ENCODE measurements at places on chromosomes 5 and 9. TPM values are rescaled to one million over a fixed set of nuclear protein-coding genes. Genes with fewer than 3 reads are reported as not detected.

Gene CMYA5
- total RNA-seq = under 0.01 TPM

- no peak for DNase-seq
These were observed 72.6 kb downstream of the SYK start for GRCh38 chr9:90874194-90874593.

DNA sequence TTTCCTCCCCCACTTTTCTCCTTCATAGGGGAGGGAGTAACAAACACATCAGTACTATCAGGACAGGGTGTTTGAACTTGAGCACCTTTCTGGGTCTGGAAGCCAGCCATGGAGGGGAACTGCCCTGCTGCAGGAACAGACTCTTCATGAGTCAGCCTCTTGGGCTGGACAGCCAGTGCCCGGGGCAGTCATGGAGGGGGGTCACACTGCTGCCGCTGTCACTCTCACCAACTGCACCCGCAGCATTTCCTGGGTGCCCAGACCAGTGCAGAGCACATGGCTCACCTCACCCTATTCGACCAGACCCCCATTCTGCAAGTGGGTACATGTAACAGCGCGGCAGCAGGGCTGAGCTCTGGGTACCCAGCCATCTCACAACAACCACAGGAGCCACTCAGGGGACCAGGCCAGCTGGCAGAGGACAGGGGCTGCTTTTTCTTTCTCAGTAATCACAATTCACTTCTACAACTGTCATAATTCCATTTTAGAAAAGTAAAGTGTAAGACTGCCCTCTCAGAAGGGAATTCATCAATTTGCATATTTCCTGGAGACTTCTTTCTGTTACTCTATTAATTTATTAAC lies 118.4 kb downstream of the CTNND2 start:
- no peak for DNase-seq

DNA sequence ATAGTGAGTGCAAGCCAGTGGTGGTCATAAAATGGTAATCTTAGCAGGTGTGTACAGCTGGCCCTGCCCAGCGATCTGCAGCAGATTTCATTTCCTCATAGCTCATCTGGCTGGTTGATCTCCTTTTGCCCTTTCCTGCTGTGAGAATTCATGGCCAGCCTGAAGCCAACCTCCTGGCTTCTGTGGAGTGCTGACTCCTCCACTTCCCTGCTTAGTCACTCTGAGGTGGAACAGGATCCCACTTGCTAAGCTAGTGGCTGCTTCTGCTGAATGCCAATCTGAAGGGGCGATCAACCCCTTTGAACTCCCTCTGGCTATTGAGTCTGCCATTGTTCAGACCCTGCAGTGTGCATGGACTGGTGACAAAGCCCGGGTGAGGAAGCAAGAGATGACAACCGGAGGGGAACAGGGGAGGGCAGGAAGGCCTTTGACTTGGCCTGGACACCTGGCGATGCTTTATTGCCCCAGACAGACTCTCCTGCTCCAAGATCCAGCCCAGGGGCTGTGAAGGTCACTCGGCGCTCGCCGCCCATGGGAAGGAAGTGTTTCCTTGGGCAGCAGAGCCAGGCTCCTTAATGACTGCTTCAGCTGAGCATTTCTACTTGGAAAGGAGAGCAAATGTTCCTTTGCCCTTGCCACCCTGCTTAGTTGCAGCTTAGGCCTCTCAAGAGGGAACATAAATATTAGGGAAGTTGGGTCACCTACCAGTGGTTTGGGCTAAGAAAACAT lies 341.1 kb downstream of the ZSWIM6 start:
- no peak for DNase-seq

DNA sequence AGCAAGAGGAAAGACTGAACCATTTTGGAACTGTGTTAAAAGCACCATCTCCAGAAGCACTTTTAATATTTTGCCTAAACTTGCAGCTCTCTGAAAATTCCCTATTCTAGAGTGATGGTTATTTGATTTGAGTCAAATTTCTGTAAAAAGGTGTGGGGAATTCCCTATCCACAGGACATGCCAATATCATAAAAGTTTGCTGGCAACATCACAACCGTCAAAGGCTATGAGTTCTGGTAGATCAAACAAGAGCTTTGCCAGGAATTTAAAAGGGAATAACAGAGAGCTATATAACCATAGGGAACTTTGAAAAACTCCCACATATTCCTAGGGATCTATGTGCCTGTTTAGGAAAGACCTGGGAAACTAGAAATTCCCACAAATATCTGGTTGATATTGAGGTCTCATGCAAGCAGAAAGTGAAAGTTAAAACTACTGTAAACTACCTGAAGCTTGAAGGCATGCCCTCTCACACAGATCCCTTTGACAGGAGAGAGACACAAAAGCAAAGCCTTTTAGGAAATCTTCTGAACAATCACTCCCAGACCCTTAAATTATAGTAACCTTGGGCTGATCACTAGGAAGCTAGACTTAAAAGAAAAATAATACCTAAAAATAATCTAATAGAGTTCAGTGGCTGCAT lies 549.9 kb downstream of the ANXA1 start:
- no peak for DNase-seq

DNA sequence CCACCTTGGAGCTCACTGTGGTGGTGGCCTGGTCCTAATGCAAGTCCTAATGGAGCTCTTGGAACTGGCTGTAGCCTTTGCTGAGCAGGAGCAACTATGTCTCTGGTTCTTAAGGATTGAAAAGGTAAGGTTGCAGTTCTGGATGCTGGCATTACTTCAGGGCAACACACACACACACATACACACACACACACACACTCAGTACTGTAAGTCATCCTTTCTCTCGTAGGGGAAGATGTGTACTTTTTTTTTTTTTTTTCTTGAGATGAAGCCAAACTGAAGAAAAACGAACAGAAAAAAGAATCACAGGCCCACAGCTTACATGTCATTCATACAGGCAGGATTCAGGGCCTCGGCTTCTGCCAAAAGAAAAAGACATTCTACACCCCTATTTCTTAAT lies 81.1 kb upstream of the RPS23 start:
- no peak for DNase-seq

GRCh38 chr9:97386265-97386633 lies 25.6 kb upstream of the TDRD7 start:
- DNase-seq = no peak

Data from dermis microvascular lymphatic vessel endothelial cell (primary cell).